ENCODE measurements at places on chromosomes 13 and 19.

- H3K4me3 ChIP-seq = no peak overlapping the region
- no peaks in the 10 kb centered on the region for H3K27me3 ChIP-seq
- peaks cover 51% of the 10 kb centered on the region for H3K36me3 ChIP-seq
Measured at GRCh38 chr19:9839415-9839814, 4.3 kb downstream of the PIN1 start.

DNA sequence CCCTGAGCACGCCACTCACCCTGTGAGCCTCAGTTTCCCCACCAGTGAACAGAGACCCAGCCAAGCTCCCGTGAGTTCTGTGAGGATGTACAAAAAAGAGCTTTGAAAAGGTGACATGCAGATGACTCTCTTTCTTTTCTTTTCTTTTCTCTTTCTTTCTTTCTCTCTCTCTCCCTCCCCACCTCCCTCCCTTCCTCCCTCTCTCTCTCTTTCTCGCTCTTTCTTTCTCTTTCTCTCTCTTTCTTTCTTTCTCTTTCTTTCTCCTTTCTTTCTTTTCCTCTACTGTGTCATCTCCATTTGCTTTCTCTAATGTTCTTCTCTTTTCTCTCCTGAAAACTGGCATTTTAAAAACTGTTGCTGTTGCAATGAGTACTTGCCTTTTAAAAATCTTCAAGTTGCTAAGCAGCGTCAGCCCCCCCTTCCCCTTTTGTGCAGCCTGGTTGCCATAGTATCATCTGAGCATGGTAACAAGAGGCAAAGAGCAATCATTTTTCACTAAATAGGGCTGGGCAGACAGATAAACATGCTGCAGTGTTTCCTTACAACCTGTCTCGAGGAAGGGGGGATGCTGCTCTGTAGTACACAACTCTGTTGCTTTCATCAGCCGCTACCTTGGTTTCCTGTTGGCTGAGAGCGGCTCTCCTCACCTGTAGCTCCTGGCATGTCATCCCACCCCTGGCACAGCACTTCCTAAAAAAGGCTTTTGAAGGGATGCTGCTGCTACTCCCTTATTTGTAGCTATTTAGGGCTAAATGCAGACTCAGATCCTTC is 108.7 kb upstream of the MBNL2 start:
- no peaks in the 10 kb centered on the region for H3K36me3 ChIP-seq
- H3K4me3 ChIP-seq = no peak overlapping the region
- H3K27ac ChIP-seq = no peak overlapping the region
- H3K4me1 ChIP-seq = peaks cover 22% of the 10 kb centered on the region
- H3K27me3 ChIP-seq = no peaks in the 10 kb centered on the region

- H3K4me1 ChIP-seq = peaks cover 8% of the 10 kb centered on the region
- H3K36me3 ChIP-seq = no peaks in the 10 kb centered on the region
- DNase-seq = no peak
- H3K27ac ChIP-seq = no peak overlapping the region
- no peaks in the 10 kb centered on the region for H3K27me3 ChIP-seq
- H3K4me3 ChIP-seq = no peak overlapping the region
Measured at GRCh38 chr19:8081569-8082550, 29.3 kb downstream of the CCL25 start.

DNA sequence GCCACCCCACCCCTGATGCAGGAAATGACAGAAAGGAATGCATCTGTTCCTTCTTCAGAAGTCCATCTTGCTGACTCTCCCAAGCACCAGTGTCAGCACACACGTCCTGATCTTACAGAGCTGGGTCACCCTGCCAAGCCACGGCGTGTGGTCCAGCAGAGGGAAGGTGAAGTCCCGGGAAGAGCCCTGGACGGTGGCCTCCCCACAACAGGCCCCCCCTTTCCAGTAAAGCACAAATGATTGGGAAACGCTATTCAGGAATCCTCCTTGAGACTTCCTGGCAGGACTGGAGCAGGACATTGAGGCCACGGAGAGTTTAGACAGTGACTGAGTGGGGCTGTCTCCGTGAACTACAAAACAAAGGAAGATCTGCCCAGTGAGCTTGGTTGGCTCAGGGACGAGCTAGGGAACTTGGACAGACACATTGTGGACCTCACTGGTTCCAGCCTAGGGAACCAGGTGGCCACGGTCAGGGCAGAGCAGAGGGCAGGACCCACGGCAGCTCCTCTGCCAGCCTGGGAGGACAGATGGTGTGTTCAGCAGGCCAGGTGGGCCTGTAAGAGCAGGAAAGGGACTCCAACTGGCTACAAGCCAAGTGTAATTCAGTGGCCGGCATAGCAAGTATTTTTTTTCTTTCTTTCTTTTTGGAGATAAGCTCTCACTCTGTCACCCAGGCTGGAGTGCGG is 41.7 kb downstream of the ELL start:
- H3K4me1 ChIP-seq = peaks cover 17% of the 10 kb centered on the region
- H3K27ac ChIP-seq = no peak overlapping the region
- H3K27me3 ChIP-seq = no peaks in the 10 kb centered on the region
- no peak for DNase-seq
- no peak overlapping the region for H3K4me3 ChIP-seq
- no peaks in the 10 kb centered on the region for H3K36me3 ChIP-seq

- peak; percentile 33 for DNase-seq
- H3K4me3 ChIP-seq = peak overlapping the region; percentile 92
- H3K27ac ChIP-seq = peak overlapping the region; percentile 85
- peaks cover 19% of the 10 kb centered on the region for H3K4me1 ChIP-seq
Measured at GRCh38 chr19:50803633-50804419, 13.6 kb downstream of the ACP4 start.

DNA sequence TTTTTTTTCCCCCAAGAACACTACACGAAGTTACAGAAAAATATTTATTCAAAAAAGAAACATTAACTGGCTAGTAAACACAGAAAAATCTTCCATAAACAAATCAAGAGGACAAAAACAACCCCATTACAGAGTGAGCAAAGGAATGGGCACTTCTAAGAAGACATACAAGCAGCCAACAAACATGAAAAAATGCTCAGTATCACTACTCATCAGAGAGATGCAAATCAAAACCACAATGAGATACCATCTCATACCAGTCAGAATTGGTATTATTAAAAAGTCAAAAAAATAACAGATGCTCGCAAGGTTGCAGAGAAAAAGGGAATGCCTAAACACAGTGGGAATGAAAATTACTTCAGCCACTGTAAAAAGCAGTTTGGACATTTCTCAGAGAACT is 131.7 kb downstream of the UGGT2 start:
- DNase-seq = no peak
- no peaks in the 10 kb centered on the region for H3K4me1 ChIP-seq
- no peak overlapping the region for H3K4me3 ChIP-seq
- no peak overlapping the region for H3K27ac ChIP-seq
- no peaks in the 10 kb centered on the region for H3K27me3 ChIP-seq
- H3K36me3 ChIP-seq = no peaks in the 10 kb centered on the region

GRCh38 chr13:34338102-34338501 is 520.2 kb downstream of the RFC3 start:
- no peak for DNase-seq
- no peaks in the 10 kb centered on the region for H3K36me3 ChIP-seq
- H3K4me1 ChIP-seq = peaks cover 17% of the 10 kb centered on the region

GRCh38 chr13:42786715-42787114 is 5.3 kb downstream of the FAM216B start:
- H3K36me3 ChIP-seq = no peaks in the 10 kb centered on the region
- H3K27ac ChIP-seq = no peak overlapping the region
- DNase-seq = no peak

- H3K4me1 ChIP-seq = peaks cover 7% of the 10 kb centered on the region
- H3K27ac ChIP-seq = no peak overlapping the region
Measured at GRCh38 chr19:32581705-32582179, 752 bp downstream of the PDCD5 start.

DNA sequence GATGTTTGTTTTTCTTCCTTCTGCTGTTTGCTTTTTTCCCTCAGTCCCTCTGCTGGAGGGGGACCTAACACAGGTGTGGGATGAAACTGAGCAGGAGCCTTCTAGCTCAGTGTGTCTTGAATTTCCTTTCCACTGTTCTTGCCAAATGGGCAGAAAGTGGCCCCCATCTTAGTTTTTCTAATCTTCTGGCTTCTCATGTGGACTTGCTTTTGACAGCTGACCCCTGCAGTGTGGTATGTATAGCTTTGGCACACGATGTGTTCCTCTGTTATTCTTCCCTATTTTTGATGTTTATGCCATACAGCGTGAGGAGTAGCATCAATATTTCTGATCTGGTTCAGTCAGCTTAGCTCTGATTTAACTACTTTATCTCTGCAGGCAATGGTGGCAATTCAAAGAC is 8.3 kb downstream of the LRCH1 start:
- no peaks in the 10 kb centered on the region for H3K27me3 ChIP-seq
- no peak for DNase-seq
- peaks cover 12% of the 10 kb centered on the region for H3K4me1 ChIP-seq
- no peak overlapping the region for H3K4me3 ChIP-seq

DNA sequence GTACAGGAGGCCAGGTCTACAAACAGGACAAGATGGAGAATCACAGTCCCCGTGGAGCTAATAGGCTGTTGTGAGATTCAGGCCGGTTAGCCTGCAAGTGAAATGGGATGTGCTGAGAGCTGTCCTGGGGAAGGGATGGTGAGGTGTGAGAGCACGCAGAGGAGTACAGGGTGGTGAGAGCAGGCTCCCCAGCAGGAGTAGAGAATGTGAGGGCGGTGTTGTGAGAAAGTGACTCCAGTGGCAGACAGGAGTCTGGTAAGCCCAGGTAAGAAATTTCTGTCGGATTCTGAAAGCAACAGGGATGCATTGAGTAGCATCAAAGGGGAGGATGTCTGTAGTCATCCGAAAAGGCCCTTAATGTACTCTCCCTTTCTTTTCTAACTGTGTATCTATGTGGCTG is 50.7 kb upstream of the GPR183 start:
- DNase-seq = no peak
- no peaks in the 10 kb centered on the region for H3K27me3 ChIP-seq
- no peak overlapping the region for H3K4me3 ChIP-seq
- no peaks in the 10 kb centered on the region for H3K36me3 ChIP-seq
- H3K27ac ChIP-seq = no peak overlapping the region
- H3K4me1 ChIP-seq = peaks cover 22% of the 10 kb centered on the region

DNA sequence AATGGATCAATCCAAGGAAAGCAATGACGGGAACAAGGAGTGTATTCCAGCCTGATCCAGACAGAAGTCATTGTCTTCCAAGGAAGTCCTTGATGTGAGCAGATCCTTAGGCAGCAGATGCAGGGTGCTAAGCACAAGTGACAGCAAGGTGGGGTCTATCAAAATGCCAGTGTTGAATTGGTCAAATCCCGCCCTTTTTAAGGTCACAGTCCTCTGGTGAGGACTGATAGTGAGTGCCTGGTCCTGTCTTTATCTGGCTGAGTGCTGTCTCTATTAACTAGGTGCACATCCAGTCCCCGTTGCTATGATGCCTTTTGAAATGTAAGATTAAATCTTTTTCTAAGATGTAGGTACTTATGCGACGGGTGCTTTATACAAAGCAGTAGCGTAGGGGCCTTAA is 1.3 kb upstream of the LAMP1 start:
- H3K4me1 ChIP-seq = peaks cover 9% of the 10 kb centered on the region
- H3K27me3 ChIP-seq = no peaks in the 10 kb centered on the region
- no peaks in the 10 kb centered on the region for H3K36me3 ChIP-seq

GRCh38 chr19:6803036-6803404 is 30.5 kb downstream of the VAV1 start:
- H3K4me1 ChIP-seq = peaks cover 25% of the 10 kb centered on the region
- no peaks in the 10 kb centered on the region for H3K36me3 ChIP-seq
- no peak overlapping the region for H3K27ac ChIP-seq
- H3K4me3 ChIP-seq = no peak overlapping the region

GRCh38 chr19:16825312-16826052 is 3.7 kb upstream of the SIN3B start:
- no peaks in the 10 kb centered on the region for H3K36me3 ChIP-seq
- H3K4me3 ChIP-seq = peak overlapping the region; percentile 30
- DNase-seq = no peak
- H3K27ac ChIP-seq = no peak overlapping the region
- H3K4me1 ChIP-seq = peaks cover 39% of the 10 kb centered on the region

GRCh38 chr13:32142956-32143375 is 111.4 kb downstream of the FRY start:
- no peaks in the 10 kb centered on the region for H3K36me3 ChIP-seq
- H3K27me3 ChIP-seq = no peaks in the 10 kb centered on the region
- H3K4me1 ChIP-seq = no peaks in the 10 kb centered on the region
- H3K27ac ChIP-seq = no peak overlapping the region
- DNase-seq = no peak

DNA sequence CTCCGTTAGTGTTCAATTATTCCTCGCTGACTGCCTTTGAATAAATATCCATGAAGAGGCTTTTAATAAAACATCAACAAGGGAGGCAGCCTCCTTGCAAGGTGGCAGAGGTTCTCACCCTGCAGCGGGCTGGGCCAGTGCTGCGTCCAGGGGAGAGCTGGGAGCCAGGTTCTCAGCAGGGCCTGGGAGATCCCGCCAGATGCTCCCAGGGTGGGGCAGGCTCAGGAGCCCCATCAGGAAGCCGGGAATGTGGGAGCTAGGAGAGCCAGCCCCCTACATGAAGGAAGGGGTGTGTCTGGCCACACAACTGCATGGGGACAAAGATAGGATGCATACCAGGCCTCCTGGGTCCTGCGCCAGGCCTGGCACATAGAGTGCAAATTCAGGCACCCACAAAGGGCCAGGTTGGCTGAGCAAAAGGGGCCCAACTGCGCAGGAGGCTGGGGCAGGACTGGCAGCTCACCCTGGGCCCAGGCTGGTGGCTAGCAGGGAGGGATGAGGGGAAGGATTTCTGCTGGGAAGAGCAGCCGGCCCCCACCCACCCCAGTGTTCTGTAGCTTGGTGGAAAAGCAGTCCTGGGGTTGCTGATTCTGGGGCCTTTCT is 22.8 kb downstream of the VSTM2B start:
- H3K36me3 ChIP-seq = no peaks in the 10 kb centered on the region
- DNase-seq = no peak
- H3K27ac ChIP-seq = no peak overlapping the region
- H3K4me3 ChIP-seq = no peak overlapping the region

- H3K4me3 ChIP-seq = no peak overlapping the region
- H3K27me3 ChIP-seq = no peaks in the 10 kb centered on the region
- no peaks in the 10 kb centered on the region for H3K36me3 ChIP-seq
- no peak for DNase-seq
Measured at GRCh38 chr13:94387047-94387446, 92.4 kb downstream of the DCT start.

DNA sequence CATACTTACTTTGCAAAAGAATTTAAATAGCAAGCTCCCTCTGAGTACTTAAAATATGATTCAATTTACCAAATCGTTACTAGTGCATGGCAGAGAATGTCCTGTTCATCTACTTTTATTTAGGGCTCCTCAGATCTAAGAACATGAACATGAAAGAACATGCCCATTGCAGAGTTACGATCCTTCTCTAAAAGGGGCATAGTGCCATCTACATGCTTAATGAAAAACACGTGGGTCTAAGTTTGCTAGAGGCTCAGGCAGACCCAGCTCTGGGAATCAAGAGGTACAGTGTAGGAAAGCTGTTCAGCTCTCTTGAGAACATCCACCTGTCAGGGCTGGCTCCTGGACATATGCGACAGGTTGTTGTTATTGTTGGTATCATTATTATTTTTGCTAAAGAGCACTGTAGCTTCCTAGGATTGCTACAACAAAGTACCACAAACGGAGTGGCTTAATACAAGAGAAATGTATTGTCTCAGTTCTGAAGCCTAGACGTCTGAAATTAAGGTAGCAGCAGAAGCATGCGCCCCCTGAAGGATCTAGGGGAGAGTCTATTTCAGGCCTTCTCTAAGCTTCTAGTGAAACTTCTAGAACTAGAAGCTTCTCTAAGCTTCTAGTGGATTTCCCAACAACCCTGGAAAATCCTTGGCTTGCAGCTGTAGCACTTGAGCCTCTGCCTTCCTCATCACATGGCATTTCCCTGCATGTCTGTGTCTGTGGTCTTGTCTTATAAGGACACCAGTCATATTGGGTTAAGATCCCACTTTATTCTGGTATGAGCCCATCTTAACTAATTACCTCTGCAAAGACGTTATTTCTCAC is 133.9 kb downstream of the DCT start:
- 0 out of 2 replicates have a peak, but pooled peaks cover 4% of the 10 kb centered on the region for H3K4me1 ChIP-seq
- H3K27ac ChIP-seq = no peak overlapping the region
- H3K27me3 ChIP-seq = no peaks in the 10 kb centered on the region
- H3K4me3 ChIP-seq = no peak overlapping the region

All from PC-3 (cell line).